ENCODE measurements at places on chromosomes 13 and 19. TPM values are rescaled to one million over a fixed set of nuclear protein-coding genes. Genes with fewer than 3 reads are reported as not detected.

DNA sequence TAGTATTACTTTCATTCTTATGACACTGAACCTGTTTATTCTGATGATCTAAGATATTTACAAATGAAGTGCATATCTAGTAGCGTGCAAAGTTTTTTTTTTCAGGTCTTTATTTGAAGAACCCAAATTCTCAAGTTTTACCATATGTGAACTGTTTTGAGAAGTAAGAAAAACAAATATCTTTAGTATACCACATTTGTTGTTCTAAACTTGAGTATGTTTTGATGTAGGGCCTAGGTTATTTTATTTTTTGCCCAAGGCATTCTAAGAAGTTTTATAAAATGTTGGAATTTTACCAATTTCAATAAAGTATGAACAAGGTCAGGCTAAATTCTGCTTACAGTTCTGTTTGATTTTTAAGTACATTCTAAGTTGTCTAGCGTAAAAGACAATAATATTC, 213.5 kb downstream of the PCCA start:
- no peak for DNase-seq

DNA sequence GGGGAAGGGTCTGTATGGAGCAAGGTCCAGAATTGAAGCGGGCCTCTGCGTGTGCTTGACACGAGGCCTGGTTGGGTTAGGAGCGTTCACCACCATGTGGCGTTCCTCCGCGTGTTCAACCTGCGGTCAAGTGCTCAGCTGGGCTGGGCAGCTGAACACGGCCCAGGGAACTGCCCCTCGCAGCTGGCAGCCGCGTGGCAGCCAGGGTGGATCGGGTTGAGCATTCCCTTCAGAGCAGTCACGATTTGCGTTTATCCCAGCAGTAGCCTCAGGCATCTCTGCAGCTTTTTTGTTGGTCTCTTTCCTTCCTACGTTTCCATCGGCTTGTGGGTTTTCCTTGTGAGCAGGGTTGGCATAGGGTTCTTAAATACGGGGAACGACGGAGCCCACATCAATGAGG, 28.7 kb upstream of the F2RL3 start:
- DNase-seq, result no peak

GRCh38 chr13:42946927-42947326, 45.1 kb downstream of the EPSTI1 start:
- DNase-seq, result no peak

DNA sequence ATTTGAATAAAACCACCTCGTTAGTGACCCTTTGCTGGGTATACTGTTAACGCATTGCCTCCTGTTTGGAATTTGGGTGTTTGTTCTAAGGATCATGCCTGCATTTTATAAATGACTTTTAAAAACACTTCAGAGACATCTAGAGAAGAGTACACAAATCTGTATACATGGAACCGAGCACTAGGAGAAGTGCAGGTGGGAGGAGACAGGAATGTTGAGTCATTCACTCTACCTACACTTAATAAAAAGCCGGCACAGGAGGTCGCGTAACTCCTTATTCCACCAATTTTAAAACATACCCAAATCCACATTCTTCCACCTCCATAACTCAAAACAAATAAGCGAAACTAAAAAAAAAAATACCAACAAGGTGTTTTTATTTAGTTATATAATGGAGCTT, 48.6 kb downstream of the FGF9 start:
- DNase-seq, result no peak

DNA sequence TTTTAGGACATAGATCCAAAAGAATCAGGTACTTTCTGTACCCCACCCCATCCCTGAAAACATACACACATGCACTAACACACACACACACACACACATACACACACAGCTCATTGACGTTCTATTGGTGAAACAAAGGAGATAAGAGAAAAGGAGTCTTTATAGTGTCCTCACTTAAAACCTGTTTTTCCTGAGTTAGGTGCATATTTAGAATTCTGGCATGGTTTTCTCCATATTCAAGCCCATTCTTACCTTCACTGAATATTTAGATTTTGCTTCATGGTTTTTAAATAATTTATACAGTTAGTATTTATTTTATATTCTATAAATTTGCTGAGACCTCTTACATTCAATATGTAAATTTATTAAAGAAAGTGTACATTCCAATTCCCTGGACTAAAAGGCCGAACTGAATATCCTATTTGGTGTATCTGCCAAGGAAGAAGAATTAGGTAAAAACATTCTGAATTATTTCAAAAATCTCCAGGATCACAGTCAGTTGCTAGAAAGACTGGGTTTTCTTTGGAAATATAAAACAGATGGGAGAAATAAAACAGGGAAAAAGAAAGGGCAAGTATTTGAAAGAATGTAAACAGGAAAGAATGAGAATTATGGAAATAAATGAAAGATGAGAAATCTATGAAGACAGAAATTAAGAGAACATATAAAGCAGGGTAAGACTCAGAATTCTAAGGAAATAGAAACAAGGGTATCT, 556.2 kb downstream of the KCTD12 start:
- DNase-seq, result no peak

DNA sequence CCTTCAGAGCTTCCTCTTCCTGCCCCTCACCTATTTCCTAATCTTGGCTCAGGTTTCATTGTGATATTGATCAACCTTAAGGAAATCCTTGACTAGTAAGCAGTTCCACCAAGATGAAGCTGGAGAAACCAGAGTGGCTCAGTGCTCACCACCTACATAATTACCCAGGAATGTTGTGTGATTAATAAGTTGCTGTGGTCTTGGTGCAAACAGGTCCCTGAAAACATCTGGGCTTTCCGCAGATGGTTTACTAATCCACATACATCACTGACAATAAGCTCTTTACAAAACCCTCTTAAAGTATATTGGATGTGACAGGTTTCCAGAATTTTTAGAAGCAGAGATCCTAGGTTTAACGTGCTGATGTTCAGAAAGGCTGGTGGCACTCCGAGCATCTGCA, 8.6 kb upstream of the SERP2 start:
- DNase-seq, result no peak

DNA sequence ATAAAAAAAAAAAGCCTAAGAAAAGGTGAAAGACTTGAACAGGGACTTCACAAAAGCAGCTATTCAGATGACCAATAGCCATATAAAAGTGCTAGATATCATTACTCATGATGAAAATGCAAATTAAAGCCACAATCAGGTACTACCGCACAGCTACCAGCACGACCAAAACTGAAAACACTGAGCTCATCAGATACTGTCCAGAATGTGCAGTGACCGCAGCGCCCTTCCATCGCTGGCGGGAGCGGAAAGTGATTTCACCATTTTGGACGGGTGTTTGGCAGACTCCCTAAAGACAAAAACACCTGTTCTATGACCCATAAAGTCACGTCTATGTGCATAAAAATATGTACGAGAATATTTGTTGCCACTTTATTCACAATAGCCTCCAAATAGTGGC, 60.7 kb downstream of the SLC6A16 start:
- no peak for DNase-seq

DNA sequence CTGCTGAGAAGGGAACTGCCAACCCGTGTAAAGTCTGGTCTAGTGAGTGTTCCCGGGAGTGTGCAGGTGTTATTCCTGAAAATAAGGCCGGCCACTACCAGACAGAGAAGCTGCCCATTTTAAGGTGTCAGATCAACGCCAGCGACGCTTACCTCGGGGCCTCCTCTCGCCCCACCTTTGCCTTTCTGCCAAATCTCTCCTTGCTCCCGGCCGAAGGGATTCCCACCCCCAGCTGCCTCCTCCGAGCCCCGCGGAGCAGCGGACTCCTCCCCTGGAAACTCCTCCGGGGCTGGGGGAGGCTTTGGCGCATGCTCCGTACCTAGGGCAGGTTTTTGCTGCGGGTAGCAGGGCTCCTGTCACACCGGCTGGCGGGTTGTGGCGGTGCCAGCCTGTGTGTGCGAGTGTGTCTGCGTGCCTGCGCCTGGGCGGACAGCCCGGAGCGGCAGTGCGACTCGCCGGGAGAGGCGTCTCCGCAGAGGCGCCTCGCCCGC, at the start of gene HS6ST3:
HS6ST3 (plus strand) TSS at position 359 of the 491 bp plus-strand sequence.
- no peak for DNase-seq

DNA sequence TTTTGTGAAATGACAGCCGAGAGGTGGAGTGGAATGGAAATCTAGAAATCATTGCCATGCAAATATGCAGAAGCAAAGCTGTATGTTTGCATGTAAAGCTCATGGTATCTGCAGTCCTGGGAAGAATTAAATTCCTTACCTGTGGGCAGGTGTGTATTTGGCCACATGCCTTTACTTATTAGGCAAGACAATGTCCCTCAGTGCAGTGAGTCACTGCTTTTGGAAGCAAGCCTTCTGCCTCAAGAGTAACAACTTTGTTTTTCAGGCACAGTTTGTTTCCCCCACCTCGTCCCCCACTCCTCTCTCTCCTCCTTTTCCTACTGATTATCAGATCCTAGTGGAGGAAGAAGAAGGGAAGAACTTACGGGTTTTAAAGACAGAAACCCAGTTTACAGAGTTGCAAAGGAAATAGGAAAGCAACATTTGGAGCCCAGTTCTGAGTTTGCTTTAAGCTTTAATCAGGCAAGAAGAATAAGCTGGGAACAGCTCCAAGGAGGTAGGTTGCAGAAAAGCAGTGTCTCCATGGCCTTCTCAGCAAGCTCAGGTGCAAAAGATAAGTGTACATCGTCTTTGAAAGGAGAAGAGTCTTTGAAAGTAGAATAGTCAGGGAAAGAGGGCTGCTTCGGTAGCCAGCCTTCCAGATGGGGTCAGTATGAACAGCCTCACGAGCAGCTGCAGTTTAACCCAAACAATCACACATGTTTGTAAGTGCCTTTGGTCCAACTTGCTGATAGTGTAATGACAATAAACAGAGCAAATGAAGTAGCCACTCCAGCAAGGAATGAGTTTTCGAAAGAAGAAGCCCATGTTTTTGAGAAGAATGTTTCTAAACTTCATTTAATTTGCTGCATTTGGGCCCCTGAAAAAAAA, 190.1 kb downstream of the KLF5 start:
- DNase-seq, result no peak

DNA sequence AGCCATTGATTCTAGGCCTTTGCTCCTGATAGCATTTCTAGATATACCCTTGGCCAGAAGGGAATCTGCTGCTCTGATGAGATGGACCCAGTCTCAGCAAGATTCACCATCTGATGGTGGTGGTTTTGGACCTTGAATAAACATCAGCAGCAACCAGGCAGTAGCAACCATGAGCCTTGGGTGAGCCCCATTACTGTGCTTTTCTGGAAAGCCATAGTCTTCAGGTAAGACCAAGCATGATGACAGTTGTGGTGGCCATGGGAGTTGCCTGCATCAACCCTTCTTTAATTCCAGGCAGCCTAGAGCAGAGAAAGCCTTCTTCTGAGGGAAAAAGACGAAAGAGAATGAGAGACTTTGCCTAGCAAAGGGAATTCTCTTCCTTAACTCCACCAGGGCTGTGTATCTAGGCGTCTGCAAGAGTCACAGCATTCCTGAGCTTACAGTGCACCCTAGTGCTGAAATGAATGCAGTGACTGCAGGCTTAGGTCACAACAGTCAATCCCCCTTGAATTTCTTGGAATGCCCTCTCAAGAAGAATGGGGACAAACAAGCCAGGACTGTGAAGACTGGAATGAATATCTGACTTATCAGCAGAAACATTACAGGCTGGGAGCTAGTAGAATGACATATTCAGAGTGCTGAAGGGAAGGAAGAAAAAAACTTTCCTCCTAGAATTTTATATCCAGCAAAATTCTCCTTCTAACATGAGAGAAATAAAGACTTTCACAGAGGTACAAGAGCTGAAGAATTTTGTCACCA, 942.4 kb upstream of the PCDH20 start:
- no peak for DNase-seq

GRCh38 chr19:51131780-51132680, 7.3 kb downstream of the SIGLEC9 start:
- no peak for DNase-seq

DNA sequence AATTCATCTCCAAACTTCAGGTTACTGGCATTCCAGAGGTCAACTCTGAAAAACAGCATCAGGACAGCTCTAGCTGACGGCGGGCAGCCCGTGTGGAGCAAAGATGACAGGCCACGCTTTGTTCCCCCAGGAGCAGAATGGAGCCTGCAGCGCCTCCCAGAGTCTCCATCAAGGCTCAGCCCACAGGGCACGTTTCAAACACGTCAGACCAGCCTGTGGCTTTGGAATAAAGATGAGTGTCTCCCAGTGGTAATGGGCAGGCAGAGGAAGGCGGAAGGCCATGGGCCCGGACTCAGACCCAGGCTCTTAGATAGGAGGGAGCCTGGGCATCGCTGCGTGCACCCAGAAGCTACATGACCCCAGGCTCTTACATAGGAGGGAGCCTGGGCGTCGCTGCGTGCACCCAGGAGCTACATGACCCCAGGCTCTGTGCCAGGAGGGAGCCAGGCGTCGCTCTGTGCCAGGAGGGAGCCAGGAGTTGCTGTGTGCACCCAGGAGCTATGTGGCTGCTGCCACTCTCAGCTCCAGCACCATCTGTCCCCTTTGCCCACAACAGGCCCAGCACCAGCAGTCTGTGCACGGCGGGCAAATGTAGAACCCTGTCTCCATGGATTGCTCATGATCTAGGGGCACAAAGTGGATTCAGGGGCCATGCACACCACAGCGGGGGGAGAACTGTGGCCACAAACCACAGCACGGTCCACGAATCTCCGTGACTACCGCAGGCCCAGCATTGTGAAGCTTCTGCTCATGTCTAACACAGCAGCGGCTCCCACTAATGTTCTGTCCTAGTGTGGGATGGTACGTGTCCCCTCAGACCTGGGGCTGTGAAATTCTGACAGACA, 47.8 kb upstream of the C13orf46 start:
- DNase-seq, result no peak

GRCh38 chr13:34207334-34207733, 389.4 kb downstream of the RFC3 start:
- DNase-seq, result no peak

DNA sequence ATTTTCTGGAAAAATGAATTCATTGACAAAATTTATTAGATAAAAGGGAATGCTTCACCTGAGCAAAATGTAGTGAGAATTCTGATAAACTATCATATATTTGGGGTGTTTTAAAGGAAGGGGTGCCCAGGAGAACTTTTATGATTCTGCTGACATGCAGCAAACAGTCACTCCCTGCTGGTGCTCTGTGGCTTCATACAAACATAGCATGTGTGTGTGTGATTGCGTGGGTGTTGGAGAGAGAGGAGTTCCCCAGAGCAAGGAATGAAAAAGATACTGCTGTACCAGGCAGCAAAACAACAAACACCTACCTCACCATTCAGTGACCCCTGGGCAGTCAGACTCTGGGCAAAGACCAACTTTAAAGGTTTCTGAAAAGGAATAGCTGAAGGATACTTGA, 546.7 kb downstream of the RFC3 start:
- no peak for DNase-seq

- DNase-seq, result no peak
Observed at GRCh38 chr13:24664726-24665409, 15.3 kb upstream of the ATP12A start.

Gene BBC3
- total RNA-seq, result 45.1 TPM

Gene SPRYD7
- total RNA-seq, result 4.4 TPM

Gene CYP2A7
- not detected for total RNA-seq

Gene SPRY2
- total RNA-seq, result 3.0 TPM

Gene TMEM59L
- not detected for total RNA-seq

Gene STAP2
- total RNA-seq, result 2.0 TPM

Gene CPAMD8
- 4.9 TPM for total RNA-seq

Gene ASPDH
- not detected for total RNA-seq

Gene ZNF550
- 11.2 TPM for total RNA-seq

Data from natural killer cell (primary cell).